ENCODE measurements at places on chromosomes 5 and 9. TPM values are rescaled to one million over a fixed set of nuclear protein-coding genes. Genes with fewer than 3 reads are reported as not detected.

The ZNG1E gene
- total RNA-seq = 30.2 TPM

The SPATA31C1 gene
- total RNA-seq = not detected

The PCAT7 gene
- not detected for total RNA-seq

The PGM5 gene
- total RNA-seq = 1.4 TPM

The SPATA31E1 gene
- total RNA-seq = not detected

The NPDC1 gene
- total RNA-seq = 250 TPM

The IL31RA gene
- 3.5 TPM for total RNA-seq

The APBA1 gene
- total RNA-seq = 15.2 TPM

GRCh38 chr5:172871536-172871935 is 37.5 kb downstream of the ERGIC1 start:
- DNase-seq = no peak

DNA sequence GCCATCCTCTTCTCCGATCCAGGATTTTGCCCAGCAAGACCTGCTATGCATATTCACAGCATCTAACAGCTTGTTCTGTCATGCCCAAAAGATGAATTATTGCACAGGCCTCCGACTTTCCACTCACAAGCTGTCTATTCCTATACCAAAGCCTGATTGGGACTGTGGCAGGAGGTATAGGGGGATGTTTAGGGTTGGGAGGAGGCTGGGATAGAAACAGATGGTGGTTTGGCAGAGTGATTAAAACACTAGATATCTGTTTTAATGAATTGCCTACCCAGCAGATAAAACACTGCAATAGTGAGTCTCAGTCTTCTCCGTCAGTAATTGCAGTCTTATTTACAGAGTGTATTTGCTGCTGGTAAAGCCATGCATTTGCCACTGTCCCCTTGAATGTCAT is 215.3 kb downstream of the TLR4 start:
- no peak for DNase-seq

DNA sequence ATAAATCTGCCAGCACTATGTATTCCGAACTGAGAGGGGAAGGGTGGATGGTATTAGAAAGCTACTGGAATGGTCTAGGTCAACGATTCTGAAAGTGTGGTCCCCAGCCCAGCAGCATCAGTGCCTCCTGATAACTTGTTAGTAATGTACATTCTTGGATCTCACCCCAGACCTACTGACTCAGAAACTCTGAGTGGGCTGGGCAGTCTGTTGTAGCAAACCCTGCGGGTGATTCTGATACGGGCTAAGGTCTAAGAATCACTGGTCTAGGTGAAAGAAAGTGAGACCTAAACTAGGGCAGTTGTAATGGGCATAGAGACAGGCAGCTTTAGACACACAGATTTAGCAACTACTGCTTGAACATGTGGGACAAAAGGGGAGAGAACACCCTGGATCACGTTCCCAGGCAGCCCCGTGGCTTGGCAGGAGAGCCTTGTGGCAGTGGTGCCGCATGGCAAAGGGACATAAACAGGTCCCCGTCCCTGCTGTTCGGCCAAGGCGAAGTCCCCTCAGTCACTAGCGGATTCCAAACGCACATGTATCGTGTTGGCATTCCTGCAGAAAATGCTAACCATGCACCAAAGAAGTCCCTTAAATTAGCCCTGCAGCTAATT is 216.3 kb downstream of the TTLL11 start:
- no peak for DNase-seq

GRCh38 chr5:99054972-99055371 is 126.2 kb upstream of the CHD1 start:
- no peak for DNase-seq

- DNase-seq = no peak
Observed at GRCh38 chr9:22241611-22242010, 205.0 kb upstream of the DMRTA1 start.

- no peak for DNase-seq
Observed at GRCh38 chr5:162995568-162995967, 441.8 kb upstream of the CCNG1 start.

- DNase-seq = no peak
Observed at GRCh38 chr5:124743602-124744169, 2.8 kb downstream of the ZNF608 start.

DNA sequence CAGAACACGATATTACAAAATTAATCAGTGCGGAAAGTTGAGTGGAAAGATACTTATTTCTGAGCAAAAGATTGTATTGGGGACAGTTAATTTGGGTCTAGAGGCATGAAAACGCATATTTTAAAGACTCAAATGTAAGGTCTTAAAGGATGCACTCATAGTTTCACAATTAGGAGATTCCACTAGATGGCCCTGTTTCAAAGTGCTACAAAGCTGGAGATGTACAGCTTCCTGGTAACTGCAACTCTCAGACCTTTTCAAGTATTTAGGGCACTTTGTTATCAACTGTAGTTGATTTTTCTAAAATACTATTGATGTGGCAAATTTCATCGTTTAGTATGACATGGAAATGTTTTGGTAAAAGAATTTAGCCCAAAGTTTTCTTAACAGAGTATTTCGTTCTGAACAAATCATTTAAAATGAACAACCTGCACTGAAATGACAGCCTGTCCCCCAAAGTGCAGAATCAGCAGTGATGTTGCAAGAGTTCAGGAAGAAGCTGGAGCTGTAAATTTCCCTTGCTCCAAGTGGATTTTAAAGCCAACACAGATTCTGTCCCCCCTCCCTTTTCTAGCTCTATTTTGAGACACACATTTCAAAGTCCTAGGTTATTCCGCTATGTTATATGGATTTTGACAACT is 16.2 kb upstream of the NDUFB6 start:
- no peak for DNase-seq

DNA sequence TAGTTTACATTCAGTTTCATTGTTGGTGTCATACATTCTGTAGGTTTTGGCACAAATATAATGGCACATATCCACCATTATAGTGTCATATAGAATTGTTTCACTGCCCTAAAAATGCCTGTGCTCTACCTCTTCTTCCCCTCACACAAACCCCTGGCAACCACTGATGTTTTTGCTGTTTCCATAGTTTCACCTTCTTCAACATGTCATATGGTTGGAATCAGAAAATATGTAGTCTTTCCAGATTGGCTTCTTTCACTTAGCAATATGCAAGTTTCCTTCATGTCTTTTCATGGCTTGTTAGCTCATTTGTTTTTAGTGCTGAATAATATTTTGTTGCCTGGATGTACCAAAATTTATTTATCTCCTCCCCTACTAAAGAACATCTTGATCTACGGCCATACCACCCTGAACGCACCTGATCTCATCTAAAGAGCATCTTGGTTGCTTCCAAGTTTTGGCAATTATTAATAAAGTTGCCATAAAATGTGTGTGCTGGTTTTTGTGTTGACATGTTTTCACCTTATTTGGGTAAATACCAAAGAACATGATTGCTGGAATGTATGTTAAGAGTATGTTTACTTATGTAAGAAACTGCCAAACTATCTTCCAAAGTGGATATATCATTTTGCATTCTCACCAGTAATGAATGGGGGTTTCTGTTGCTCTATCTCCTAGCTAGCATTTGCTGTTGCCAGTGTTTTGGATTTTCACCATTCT is 17.0 kb upstream of the CDK20 start:
- DNase-seq = no peak

DNA sequence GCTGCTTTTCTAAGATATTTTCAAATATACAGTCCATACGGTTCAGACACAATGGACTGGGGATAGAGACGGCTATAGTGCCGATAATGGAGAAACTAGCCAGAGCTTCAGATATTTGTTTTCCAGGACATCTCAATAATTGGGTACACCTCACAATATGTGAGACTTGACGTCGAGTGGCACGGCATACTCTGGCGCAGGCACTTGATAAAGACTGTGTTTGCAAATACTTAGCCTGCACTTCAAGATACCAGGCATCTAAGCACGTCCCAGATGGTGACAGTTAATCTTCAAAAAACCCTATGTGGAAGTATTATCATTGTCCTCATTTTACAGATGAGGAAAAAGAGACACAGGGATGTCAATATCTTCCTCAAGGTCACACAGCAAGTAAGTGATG is 48.5 kb downstream of the SEMA5A start:
- no peak for DNase-seq

DNA sequence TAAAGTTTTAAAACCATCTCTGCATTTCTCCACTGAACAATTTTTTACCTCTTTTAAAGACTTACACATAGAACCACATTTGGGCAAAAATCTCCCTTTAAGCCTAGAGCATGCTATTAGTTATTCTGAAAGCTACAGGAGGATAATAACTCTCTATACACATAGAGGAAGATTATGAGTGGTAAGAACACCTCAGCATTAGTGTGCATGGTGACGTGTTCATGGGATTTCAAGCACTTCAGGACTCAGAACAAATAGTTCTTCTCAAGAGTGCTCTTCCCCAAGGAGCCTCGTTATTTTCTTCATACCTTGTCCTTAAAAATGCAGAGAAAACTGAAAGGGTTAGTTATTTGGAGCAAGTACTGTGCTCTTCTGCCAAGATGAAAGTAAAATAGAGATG is 256.9 kb upstream of the TUSC1 start:
- DNase-seq = no peak

DNA sequence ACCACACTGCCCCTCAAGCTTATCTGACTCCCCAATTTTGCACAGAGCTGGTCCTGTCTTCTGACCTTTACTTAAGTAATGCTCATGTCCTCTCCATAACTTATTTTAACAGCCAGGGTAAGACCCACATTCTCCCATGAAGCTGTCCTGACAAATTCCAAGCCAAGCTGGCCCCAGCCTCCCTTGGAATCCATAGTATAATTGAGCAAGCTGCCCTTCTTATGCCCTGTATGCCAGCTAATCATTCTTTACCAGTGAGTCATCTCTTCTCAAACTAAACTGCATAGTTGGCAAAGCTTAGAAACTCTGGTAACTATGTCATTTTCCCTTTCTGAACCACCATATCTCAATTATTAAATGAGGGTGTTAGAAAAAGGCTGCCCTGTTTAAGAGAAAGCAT is 92.4 kb downstream of the NFIB start:
- peak; percentile 75 for DNase-seq

DNA sequence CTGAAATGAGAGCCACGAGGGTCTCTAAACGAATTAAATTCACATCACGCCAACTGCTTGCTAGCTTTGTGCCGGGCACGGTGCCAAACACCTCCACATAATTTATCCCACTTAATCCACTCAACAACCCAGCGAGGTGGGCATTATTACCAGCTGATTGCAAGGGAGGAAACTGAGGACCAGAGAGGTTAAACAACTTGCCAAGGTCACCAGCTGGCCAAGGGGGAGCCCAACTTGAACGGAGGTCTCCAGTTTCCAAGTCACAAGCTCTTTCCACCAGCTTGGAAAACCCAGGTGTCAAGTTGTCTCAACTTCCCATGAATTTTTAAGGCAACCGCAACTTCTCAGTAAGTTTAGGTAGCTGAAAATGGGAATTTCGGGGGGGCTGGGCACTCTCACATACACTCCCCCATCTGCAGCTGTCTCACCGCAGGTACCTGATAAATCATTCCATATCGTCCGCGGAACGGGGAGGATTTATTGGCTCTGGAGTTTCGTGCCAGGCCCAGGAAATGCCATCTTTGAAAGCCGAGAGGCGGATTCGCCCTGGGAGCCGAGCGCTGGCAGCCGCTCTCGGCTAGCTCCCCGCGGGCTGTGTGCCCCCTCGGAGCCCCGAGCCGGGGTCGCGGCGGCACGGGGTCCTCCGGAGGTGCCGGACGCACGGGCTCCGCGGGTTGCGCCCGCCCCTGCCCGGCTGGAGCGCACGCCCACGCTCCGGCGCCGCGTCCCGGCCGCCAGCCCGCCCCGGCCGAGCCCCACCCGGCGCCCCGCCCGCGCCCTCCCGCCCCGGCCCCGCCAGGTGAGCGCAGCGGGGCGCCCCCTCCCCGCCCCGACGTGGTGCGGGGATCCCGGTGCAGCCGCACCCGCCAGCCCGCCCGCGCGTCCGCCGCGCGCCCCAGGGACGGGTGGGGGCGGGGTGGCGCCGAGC is 617 bp downstream of the PTPN3 start:
- no peak for DNase-seq

DNA sequence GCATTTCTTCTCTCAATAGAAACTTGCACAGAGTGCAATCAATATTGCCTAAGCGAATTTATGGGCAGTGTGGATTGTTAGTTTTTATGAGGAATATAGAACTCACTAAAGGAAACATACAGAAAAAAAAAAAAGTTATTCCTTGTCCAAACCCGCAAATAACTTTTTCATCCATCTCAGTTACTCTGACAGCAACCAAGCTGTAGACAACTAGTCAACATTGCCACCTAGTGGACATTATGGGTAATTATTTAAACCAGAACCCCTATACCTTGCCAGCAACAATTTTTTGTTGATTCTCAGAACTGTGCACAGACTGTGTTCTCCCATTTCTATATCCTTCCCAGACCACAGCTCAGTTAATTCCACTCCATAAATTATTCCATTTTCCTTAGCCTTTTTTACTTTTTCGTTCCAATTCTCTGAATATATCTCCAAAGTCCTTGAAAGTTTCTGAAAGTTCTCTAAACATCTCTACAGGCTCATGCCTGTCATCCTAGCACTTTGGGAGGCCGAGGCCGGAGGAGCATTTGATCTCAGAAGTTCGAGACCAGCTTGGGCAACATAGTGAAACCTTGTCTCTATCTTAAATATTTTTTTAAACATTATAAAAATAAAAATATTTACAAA is 2.6 kb upstream of the AFAP1L1 start:
- no peak for DNase-seq

All from glomerular endothelial cell (primary cell).